Fibroblast of upper back skin (primary cell): ENCODE measurements at places on chromosomes 5 and 9.
A peak's percentile ranks its signal among the peaks of the same experiment; 100 is the strongest.

DNA sequence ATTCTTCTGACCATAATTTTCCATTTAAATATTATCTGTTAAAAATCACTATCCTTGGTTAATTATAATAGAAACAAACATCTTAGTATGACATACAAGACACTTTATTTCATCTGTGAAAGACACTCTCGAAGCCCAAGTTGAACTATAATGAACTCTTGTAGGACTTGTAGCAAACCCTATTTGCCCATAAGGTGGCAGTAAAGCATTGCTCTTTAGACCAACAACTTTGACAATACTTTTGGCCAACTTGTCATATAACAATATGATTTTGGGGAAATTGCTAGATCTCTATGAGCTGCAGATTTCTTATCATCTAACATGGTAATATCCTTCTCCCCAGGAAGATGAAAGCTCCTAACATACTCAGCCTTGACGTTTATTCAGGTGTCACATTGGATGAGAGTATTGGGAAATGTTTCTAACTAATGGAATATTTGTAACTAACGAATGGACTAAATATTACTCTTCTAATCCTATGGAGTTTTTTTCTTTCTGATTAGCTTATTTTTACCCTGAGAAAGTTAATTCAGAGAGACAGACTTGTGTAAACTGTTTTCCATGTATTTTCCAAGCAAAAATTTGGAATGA lies 11.0 kb downstream of the SPINK14 start:
- DNase-seq, result peak; percentile 51

- DNase-seq, result peak; percentile 25
Observed at GRCh38 chr5:76425928-76426804, 23.1 kb downstream of the IQGAP2 start.

DNA sequence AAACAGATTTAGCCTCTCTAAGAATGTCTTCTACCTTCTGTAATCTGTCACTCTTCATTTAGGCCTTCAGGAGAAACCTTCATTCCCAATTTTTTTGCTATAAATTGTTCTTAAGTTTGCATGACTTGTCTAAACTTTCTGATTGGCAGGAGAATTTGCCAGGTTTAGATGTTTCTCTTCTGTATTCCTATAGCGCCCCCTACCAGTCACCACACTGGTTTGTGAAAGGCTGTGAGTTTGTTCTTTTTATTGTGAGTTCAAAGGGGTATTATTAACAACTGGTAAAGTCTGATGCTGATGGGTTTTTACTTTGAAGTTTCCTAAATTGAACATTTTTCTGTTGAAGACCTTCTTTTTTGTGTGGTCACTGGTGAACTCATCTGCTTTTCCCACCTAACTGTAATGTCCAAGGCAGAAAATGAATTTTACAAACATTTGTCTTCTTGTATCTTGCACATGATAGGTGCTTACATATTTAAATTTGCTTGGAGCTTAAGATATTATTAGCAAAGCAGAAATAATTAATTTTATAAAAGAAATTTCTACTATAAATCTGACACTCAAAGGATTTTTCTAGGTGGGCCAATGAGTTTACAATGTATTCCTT lies 18.4 kb upstream of the F2RL2 start:
- DNase-seq, result peak; percentile 80

- no peak for DNase-seq
Observed at GRCh38 chr9:123975871-123976270, 35.7 kb upstream of the LHX2 start.

DNA sequence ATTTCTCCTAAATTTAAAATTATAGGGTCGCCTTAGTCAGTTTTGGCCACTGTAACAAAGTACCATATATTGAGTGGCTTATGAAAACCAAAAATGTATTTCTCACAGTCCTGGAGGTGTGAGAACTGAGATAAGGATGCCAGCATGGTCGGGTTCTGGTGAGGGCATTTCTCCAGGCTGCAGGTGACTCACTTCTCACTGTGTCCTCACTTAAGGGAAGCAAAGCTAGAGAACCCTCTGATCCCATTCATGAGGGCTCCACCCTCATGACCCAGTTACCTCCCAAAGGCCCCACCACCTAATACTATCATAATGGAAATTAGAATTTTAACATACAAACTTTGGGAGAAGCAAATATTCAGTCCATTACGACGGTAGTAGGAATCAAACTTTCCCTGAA lies 75.1 kb upstream of the FBN2 start:
- DNase-seq, result no peak

DNA sequence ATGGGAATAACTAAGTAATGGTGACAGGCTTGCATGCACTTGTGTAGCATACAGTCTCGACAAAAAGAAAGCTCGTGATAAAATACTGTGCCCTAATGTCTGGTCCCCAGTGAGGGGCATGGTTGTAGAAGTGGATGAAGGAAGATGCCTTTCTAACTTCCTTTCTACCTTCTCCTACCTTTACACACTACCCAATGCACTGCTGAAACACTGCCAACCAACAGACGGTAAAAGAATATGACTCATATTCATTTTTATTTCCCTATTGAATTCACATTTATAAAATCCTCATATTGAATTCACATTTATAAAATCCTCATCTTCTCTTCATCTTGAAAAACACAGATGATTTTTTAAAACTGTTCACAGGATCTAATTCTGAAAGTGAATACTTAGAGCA lies 223.0 kb downstream of the PJA2 start:
- no peak for DNase-seq

- no peak for DNase-seq
Observed at GRCh38 chr9:122040561-122041242, 52.4 kb downstream of the TTLL11 start.

DNA sequence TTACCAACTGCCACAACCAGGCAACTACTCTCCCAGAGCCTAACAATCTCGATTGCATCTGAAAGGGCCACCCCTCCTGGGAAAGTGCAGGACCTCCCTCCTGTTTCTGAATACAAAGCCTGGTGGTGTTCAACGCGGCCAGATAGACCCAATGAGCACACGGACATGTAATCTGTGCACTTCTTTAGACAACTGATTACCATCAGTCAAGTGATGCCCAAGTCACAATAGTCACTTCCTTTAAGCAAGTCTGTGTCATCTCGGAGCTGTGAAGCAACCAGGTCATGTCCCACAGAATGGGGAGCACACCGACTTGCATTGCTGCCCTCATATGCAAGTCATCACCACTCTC lies 739 bp downstream of the C9orf72 start:
- peak; percentile 3 for DNase-seq

DNA sequence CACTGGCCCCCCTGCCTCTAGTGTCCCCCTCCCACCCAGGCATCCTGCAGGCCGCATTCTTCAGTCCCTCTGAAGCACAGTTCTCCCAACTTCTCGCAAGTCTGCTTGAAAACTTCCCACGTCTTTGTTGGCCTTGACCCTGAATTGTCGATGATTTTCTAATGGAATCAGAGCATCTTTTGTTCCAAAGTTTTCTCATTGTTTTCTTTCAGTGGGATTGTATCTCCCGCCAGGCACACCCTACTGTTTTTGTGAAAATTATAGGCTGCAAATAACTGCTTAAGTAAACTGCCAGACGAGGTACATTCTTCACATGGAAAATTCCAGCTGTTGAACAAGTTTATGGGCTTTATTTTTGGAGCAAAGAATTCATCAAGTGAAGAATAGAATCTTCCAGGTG lies 122.6 kb upstream of the SLC25A48 start:
- DNase-seq, result no peak

DNA sequence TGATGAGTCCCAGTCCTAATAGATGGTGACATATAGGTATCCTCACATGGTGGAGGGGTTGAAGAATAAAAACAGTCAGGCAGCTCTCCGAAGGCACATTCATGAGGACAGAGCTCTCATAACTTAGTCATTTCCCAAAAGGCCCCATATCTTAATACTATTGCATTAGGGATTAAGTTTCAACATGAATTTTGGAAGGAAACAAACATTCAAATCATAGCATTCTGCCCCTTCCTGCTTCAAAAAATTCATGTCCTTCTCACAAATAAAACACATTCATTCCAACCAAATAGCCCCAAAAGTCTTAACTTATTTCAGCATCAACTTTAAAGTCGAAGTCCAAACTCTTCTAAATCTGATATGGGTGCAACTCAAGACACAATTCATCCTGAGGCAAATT lies 277.2 kb upstream of the NR4A3 start:
- DNase-seq, result peak; percentile 4

DNA sequence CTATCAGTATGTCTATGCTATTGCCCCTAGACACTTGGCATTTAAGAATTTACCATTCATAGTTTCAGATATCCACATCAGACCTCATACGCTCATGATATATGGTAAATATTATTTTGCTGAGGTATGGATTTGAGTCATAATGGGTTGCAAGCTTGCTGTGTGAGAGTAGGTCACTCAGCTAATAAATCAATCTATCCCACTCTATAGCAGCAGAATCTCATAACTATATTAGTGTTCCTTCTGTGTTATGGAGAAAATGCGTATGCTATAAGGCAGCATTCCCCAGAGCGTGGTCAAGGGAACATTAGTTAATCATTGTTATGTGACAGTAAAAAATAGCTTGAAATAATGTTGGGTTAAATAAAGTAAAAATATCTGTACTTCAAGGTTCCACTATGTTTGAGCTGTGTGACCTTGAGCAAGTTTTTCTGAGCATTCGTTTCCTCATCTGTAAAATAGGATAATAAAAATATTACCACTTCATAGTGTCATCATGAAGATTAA lies 7.7 kb downstream of the TRIM32 start:
- peak; percentile 55 for DNase-seq

DNA sequence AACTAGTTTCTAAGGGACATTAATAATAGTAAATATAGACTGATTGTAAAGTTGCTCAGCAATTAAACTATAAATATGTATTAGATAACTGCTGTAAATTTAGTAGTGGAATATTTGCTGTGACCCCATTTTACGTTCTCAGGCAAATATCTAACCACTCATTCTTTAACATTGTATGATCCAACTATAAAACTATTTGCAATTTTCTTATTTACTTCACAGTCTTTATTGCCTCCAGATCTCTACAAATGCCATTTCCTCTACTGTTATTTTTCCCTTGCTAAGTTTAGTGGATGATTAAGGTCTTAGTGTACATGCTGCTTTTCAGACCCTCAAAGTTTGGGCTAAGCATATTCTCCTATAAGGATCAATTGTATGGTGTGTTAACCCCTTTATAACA lies 526.2 kb upstream of the ST8SIA4 start:
- peak; percentile 71 for DNase-seq

GRCh38 chr5:143045062-143045461 lies 274.9 kb downstream of the ARHGAP26 start:
- DNase-seq, result no peak

GRCh38 chr5:72478276-72478675 lies 28.9 kb downstream of the ZNF366 start:
- DNase-seq, result no peak

DNA sequence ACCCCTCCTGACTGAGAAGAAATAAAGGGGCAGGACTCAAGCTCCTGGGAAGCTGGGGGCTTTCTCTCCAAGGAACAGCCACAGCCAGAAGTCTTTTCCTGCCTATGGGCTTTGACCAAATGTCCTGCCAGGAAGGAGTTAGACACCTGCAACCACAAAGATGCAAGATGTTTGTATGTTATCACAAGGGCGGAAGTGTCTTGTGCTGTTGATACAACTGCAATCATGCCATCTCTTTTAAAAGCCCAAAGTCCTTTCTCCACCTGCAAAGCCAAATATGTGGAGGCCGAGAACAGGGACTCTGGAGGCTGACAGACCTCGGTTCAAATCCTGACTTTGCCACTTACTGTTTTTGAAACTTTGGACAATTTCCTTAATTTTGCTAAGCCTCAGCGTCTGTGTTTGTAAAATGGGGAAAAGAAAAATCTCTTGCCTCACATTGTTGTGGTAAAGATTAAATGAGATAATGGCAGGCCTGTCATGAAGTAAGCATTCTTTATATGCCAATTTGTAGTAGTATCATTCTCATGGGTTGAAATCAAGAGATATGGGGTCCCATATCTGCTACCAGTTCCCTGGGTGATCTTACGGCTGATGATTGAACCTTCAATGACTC lies 17.0 kb downstream of the HRH2 start:
- DNase-seq, result no peak

DNA sequence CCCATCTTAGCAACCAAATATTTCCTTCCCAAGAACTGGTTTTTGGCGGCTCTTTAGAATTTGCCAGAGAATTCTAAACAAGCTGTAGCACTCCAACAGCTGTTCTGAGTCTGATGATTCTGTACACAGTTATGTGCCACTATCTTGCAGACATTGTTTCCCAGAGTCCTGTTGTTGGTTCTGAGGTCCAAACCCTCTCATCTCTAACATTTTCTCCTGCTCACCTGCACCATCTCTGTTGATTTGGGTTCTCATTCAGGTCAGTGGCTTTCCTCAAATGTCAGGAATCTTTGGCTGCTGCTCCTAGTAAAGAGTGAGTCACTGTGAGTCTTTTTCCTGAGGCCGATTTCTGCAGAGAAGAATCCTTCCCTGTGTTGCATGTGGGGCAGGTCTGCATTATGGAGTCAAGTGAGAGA lies 50.0 kb downstream of the CAMSAP1 start:
- peak; percentile 20 for DNase-seq

GRCh38 chr5:891837-892393 lies 686 bp downstream of the BRD9 start:
- DNase-seq, result no peak
